Small intestine (tissue), 16 donors: ENCODE measurements at places on chromosomes 11 and 22. TPM values are rescaled to one million over a fixed set of nuclear protein-coding genes. Genes with fewer than 3 reads are reported as not detected.

The NCR3LG1 gene
- polyA plus RNA-seq = 0.22 TPM

The SYT7 gene
- 0.81 TPM for polyA plus RNA-seq

The UPK3A gene
- not detected for polyA plus RNA-seq

The UBQLN3 gene
- polyA plus RNA-seq = not detected

The H19 gene
- polyA plus RNA-seq = 18.9 TPM

DNA sequence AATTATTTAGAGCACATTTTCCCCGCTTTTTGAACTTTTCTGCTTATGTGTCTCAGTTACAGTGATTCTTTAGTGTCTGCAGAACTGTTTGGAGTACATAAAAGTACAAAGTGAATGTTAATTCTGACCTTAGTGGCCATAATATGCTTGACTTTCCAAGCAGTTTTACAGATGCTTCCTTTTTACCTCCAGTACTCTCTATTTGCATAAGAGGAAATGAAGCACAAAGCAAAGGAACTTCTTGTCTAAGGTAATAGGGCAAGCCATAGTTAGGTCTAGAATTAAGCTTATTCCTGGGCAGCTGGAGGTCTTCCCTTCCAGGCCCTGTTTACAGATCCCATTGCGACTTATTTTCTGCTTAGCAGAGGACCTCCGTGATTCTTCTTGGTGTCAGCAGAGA is 3.6 kb downstream of the GTPBP1 start:
- no peak for DNase-seq

- DNase-seq = peak; percentile 93
Measured at GRCh38 chr11:71947498-71947897, 18.7 kb downstream of the RNF121 start.

DNA sequence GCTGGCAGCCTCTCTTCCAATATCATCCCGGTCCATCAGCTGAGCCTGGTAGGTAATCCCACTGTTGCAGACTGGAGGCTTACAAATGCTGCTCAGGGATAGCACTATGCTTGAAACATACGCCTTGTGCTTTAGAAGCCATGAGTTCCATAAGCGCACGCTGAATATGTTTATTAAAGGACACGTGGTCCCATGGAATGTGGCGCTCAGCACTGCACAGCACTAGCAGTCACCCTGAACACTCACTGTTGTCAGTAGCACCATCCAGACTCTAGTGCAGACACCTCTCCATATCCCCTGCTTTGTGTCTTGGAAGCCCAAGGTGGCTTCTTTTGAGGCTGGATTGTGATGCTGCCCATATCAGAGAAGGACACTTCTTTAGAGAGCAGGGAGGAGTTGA is 120.9 kb downstream of the MAML2 start:
- DNase-seq = no peak

GRCh38 chr22:48778308-48779195 is 1049.1 kb downstream of the BRD1 start:
- DNase-seq = no peak

DNA sequence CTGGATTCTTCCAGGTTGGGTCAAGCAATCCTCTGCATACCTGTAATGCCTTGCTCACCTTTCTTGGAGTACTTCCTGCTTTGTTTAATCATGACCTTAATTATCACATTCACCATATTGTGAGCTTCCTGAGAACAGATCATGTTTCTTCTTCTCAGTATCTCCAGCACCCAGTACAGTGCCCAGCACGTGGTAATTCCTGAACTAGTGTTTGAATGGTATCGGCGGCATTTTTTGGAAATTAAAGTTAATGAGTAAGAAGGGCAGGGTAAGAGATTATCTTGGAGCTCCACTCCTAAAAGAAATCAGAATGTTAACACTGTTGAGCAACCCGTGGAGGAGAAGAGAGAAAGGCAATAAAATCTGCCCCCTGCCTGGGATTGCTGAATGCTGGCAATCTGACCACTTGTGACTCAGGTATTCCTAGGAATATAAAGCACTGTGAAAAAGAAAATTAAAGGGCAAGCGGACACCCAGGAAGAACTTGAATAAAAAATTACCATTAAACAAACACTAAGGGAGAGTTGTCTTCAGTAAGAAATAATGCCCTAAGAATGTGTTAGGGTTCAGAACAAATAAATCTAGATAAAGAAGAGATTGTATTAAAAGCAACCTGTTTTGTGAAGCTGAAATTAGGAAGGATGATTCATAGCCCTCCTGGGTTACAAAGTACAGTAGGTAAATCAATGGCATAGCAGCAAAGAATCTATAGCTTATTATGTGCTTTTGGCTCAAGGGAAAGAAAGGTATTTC is 92.9 kb downstream of the PDHX start:
- DNase-seq = peak; percentile 87

DNA sequence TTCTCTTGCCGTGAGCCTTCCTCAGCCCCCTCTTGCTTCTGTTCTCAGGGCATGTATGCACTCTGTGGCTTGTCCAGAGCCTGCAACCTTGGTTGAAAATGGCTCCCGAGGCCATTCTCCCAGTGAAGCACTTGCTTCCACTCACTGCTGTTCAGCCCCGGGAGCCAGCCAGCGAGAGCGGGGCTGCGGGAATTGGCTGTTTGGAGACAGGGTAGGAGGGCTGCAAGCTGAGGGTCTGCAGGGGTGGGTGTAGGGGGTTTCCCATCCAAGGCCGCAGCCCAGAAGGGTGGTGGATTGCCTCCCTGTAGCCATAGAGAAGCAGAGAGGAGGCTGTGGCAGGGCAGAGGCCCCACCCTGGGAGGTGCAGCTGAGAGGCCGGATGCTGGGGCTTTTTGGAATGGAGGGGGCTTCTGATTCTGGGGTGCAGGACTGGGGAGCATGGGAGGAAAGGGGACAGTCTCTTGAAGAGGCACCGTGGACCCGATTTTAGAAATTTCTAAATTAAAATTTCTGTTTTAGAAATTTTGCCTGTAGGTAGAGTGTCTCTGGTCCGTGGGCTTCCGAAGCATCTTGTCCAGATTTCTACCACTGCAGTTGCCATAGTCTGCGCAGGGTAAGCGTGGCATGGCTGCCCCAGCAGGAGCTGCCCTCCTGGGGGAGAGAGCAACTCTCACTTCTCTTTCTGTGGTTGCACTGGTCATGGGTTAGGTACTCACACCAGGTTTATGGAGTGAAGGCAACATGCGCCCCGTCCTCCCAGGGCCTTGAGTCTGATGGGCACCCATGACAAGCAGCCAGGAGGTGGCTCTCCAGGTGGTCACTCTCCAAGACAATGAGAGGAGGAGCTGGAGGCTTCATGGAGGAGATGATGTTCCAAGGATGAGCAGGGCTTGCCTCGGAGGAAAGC is 100.2 kb downstream of the TBC1D22A start:
- no peak for DNase-seq

- no peak for DNase-seq
Measured at GRCh38 chr11:115897707-115898106, 393.5 kb upstream of the CADM1 start.

DNA sequence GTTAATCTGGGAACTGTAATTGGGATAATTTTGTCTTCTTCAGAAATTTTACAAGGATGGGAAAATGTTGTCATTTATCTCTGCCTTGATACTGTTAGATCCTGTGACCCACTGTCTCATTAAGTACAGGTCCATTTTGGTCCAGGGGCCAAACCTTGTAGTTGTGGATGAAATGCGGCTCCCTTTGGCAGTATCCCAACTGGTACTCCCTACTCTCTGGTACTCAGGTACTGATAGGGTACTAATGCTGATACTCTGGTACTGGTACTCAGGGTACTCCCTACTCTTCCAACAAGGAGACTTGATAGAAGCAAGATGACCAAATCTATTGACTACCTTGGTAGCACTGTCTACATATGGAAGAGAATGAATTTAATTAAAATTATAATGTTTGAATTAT is 97.9 kb downstream of the GRAMD1B start:
- DNase-seq = no peak

- no peak for DNase-seq
Measured at GRCh38 chr11:43936076-43936475, 6.4 kb upstream of the C11orf96 start.

- DNase-seq = no peak
Measured at GRCh38 chr22:23834406-23834792, 4.4 kb downstream of the DERL3 start.

GRCh38 chr11:93155738-93156137 is 42.1 kb downstream of the SLC36A4 start:
- DNase-seq = no peak

- DNase-seq = no peak
Measured at GRCh38 chr11:112656772-112657428, 304.3 kb upstream of the NCAM1 start.

- DNase-seq = no peak
Measured at GRCh38 chr11:27319072-27319471, 43.9 kb downstream of the CCDC34 start.

DNA sequence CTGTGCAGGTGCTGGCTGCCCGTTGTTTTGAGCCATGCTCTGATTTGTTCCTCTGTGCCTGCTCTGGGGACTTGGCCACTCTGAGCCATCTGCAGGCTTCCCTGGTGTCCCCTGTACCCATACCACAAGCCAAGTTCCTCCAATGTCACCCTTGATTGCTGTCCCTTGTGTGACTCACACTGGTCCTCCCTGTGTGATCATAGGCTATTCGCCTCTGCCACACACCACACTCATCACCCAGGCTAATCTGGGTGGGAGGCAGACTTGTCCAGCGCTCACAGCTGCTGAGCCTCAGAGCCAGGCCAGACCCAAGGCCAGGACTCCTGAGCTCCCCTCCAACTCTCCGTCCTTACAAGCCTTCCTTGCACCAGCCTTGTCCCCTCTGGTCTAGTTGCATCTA is 31.7 kb downstream of the IGF2 start:
- DNase-seq = no peak

DNA sequence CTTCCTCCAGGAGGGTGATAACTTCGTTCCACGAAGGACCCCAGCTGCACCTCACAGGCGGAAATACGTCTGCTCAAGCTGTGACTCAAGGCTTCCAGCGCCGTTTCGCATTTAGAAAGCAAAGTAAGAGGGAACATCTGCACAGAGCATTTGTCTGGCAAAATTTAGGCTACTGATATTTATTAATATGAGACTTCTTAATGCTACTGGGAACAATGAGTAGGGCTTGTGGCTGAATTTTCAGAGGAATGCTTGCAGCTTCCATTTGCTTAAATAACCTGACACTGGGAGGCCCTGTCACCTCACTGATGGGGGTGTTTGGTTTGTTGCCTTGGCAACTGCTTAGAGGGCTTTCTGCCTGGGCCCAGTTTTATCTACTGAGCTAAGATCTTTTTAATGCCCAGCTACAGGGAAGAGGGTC is 14.7 kb upstream of the ST14 start:
- no peak for DNase-seq
